ENCODE measurements at places on chromosomes 12 and 14.
A peak's percentile ranks its signal among the peaks of the same experiment; 100 is the strongest.

GRCh38 chr14:103149351-103150237, 26.3 kb downstream of the TNFAIP2 start:
- DNase-seq, result no peak

- DNase-seq, result no peak
Measured at GRCh38 chr12:78406213-78406612, 458.4 kb upstream of the SYT1 start.

GRCh38 chr12:77299001-77299400, 233.6 kb upstream of the E2F7 start:
- DNase-seq, result peak; percentile 45

DNA sequence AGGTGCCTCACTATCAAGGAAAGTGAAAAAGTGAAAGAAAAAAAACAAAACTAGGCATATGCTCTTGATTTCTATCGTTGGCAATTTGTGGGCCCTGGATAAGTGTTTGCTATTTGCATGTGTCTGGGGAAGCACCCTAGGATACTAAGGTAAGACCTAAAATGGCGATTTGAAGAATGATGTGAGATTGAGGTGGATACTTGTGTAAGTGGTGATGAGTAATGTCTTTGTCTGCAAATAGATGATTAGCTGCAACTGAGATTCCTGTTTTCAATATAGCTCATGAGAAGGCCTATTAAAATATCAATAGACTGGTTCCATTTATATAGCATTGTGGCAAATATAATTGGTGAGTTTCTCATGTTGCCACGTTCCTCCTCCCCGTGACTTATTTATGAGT, 261.7 kb downstream of the NEDD1 start:
- no peak for DNase-seq

All from HCEC 1CT (cell line).